ENCODE measurements at places on chromosomes 12 and 14.
A peak's percentile ranks its signal among the peaks of the same experiment; 100 is the strongest.

GRCh38 chr12:51925346-51926063 lies 18.2 kb downstream of the ACVRL1 start:
- no peak for DNase-seq

- no peak for DNase-seq
Observed at GRCh38 chr14:65268594-65268993, 143.9 kb upstream of the FUT8 start.

DNA sequence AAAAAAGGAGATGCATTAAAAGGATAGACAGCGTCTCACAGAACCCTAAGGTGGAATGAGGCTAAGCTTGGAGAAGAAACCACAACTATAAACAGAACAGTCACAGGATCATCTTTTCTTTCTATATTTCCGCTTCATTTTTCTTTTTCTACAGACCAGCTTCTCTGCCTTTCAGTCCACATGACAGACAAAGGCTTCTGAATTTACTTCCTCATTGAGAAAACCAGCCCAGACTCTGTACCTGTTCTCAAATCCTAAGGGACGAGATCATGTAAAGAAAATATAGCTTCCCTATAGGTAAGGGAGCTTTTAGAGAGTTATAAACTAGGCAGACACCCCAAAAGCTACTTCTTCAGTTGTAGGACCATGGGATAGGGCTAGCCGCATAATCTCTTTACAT lies 17.4 kb downstream of the SGPP1 start:
- no peak for DNase-seq

- DNase-seq, result no peak
Observed at GRCh38 chr12:116382686-116383530, 105.4 kb upstream of the MED13L start.

GRCh38 chr14:21476523-21476924 lies 235 bp downstream of the RAB2B start:
- DNase-seq, result peak; percentile 48

GRCh38 chr12:131915000-131915689 lies 13.9 kb upstream of the PUS1 start:
- no peak for DNase-seq

GRCh38 chr12:94048757-94049156 lies 99.6 kb upstream of the PLXNC1 start:
- DNase-seq, result no peak

DNA sequence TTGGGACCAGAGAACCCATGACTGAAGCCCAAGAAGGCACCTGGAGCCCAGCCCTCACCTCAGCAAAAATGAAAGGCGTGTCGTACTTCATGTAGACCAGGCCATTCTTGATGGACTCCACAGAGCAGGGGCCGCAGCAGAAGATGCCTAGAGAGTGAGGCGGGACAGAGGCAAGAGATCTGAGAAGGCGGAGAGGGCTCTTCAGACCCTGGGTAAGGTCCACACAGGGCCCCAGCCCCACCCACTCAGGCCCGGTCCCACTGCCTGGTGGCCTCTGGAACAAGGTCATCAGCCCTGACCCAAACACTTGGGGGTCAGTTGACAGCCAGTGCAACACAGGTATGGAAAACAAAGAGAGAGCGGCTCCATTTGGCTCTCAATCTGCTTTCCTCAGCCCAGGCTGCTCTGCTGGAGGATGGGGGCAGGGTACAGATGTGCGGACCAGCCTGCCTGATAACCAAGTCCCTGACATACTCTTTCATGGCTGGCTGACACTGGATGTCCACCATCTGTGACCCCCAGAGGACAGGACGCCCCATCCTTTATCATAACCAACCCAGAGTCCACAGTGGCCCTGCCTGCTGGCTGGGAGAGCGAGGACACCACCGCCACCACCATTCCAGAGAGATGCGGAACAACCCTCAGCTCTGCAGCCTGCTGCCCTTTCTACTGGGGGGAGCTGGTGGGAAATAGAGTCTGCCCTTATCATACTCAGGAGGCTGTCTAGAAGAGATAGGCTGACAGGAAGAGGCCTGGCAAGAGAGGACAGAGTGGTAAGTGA lies 6.9 kb downstream of the TGM1 start:
- DNase-seq, result no peak

GRCh38 chr14:90522571-90523191 lies 125.9 kb downstream of the CALM1 start:
- DNase-seq, result no peak

GRCh38 chr14:33999771-34000291 lies 49.0 kb upstream of the EGLN3 start:
- DNase-seq, result no peak

- no peak for DNase-seq
Observed at GRCh38 chr12:117231750-117232149, 41.5 kb upstream of the FBXO21 start.

GRCh38 chr12:120100630-120101029 lies 15.9 kb downstream of the RAB35 start:
- DNase-seq, result no peak

DNA sequence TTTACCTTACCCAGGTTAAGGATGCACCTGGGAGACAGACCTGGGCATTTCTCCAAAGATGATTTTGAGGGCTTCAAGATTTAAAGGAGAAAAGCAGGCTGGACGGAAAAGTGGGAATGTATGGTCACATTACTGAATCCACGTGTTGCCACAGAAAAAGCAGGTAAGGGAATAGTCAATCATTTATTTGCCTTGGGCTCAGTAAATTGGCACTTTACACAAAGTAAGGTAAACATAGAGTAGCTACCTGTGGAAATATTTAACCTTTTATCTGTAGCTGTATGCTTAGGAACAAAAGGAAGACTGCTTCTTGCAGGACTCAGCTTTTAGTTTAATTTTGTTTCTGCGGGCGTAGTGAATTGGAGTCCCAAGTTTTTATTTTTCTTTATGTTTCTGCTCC lies 153.3 kb downstream of the SLCO1B3 start:
- DNase-seq, result no peak

DNA sequence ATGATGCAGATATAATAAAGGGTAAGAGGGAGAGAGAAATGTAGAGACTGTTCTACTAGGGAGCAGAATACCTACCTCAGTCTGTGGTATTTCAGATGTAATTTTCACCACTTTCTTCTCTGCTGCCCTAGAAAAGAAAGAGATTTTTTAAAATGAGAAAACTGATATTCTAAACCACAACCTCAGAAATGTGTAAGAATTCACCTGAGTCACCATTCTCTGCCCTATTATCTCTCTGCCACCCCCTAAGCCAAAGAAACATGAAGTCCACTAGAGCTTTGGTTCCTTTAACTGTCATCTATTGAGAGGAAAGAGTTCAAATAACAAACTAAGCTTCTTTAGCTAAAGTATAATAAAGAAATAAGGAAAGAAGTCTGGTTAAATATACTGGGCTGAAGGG lies 21.6 kb downstream of the SARNP start:
- no peak for DNase-seq

DNA sequence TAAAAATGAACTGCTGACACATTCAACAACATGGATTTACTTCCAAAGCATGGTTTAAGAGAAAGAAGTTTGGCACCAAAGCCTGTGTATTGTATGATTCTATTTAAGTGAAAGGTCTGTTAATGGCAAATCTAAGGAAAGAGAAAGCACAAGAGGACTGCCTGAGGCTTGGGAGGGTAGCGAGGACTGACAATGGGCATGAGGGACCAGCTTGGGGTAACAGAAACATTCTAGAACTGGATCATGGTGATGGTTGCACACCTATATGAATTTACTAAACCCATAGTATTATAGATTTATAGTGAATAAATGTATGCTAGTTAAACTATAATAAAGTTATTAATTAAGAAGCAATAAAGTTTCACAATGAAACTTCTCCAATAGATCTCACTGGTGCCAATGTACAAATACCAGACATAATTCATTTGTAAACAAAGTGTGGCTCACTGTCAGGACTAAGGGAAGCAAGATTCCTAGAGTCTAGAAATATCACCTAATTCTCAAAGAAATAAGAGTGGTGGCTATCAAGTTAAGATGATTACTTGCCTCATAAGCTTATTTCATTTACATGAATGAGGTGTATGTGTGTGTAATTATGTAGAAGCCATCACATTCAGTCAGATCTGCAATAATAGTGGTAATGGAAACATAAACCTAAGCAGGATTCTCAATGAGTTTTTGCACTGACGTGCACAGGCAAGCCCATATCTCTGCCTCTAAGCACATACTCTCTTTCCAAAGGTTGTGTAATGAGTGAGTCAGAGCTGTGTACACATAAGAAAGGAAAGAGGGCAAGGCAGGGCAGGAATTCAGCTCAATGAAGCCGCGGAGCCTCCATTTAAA lies 353.4 kb downstream of the KCNH5 start:
- peak; percentile 24 for DNase-seq

DNA sequence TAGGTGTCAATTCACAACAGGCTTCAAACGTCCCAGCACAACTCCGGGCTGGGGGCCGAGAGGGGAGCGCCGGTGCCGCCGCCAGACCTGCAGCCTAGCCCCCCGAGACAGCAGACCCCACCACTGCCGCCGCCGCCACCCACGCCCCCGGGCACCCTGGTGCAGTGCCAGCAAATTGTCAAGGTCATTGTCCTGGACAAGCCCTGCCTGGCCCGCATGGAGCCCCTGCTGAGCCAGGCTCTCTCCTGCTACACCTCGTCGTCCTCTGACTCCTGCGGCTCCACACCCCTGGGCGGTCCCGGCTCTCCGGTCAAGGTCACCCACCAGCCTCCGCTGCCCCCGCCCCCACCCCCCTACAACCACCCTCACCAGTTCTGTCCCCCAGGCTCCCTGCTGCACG lies 39.4 kb downstream of the SLC6A12 start:
- no peak for DNase-seq

GRCh38 chr14:97920201-97920600 lies 1123.0 kb downstream of the VRK1 start:
- no peak for DNase-seq

DNA sequence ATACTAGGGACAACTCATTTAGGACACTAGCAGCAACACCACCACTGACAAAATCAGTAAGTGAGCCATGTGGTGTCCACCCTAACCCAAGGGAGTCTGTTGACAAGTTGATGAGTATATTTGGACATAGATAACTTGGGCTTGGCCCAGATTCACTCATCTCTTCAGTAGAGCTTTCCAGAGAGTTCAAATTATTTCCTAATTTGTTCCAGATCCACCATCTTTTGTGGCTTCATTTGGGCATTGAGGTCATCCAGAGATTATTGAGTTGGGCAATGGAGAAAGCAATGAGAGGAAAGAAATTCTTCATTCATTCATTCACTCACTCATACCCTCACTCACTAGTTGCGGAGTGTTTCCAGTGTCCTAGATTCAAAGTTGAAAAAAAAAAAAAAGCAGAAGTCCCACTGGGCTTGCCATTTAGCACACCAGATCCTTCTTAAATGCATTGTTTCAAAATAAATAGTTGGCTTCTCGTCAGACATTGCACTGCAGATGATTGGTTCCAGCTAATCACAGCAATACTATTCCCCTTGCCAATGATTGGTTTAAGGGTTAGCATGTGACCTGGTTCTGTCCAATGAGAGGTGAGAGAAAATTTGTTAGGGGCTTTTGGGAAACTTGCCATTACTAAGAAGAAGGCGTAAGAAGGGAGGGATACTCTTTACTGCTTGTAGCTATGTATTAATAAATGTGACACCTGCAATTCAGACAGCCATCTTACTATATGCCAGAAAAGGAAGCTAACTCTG lies 31.8 kb upstream of the WSCD2 start:
- no peak for DNase-seq

- no peak for DNase-seq
Observed at GRCh38 chr14:94569381-94570001, 8.2 kb downstream of the SERPINA4 start.

- DNase-seq, result no peak
Observed at GRCh38 chr14:67911562-67911961, 92.0 kb downstream of the RAD51B start.

DNA sequence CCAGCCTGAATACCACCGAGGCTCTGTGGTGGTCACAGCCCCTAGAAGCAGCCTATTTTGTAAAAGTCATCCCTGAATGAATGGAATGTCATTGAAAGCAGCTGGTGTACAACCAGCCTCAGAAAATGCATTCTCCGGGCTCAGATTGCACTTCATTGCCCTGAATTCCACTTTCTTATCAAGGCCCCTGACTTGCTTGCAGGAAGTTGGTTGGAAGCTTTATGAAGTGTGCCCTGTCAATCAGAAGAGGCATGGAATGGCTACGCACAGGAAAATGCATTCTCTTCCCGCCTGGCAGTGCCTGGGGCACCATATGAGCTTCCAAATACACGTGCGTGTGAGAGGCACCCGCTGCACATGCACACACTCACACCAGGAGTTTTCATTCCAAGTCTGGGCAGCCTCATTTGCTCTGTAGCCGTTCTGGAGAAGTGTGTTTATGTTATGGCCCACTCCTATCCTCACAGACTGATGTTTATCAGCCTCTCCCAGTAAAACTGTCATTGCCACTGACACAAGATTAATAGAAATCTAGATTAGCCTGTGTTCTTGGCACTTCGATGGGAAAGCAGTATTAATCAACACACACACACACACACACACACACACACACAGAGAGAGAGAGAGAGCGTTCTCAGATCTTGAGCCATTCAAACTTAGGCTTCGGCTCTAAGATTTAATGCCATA lies 63.9 kb downstream of the NUAK1 start:
- no peak for DNase-seq

DNA sequence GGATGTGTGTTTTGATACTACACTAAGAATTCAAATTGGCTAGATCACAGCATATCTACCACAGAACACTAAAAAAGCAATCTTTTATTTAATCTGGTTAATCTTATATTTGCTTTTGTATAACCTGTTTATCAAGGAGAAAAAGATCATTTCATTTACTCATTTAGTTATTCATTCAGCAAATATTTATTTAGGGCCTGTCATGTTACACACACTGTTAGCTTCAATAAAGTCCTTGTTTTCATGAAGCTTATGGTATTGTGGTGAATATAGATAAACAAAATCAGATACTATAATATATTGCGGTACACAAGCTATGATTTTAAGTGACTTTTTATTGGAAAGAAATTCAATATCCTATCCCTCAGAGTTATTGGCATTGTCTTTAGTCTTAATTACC lies 350.8 kb downstream of the LRFN5 start:
- no peak for DNase-seq

- no peak for DNase-seq
Observed at GRCh38 chr12:27627123-27627852, 69.0 kb upstream of the REP15 start.
